GM23248 (cell line): ENCODE measurements at places on chromosomes 4 and X. TPM values are rescaled to one million over a fixed set of nuclear protein-coding genes. Genes with fewer than 3 reads are reported as not detected.

The LINC00632 gene
- polyA plus RNA-seq, result 36.7 and 40.7 TPM in 2 replicates

The UBE2A gene
- polyA plus RNA-seq, result 147 and 150 TPM in 2 replicates

The FGFRL1 gene
- 10.8 and 11.1 TPM in 2 replicates for polyA plus RNA-seq

The STBD1 gene
- polyA plus RNA-seq, result 9.2 and 10.3 TPM in 2 replicates

The FGF16 gene
- not detected in 2 replicates for polyA plus RNA-seq

The GLRB gene
- polyA plus RNA-seq, result 7.6 and 8.5 TPM in 2 replicates

The GAGE12E gene
- polyA plus RNA-seq, result not detected in 2 replicates

The PLXNB3 gene
- 7.1 and 8.8 TPM in 2 replicates for polyA plus RNA-seq

- peak; percentile 45 for DNase-seq
Measured at GRCh38 chrX:51332188-51332942, at the start of gene NUDT10. Gene NUDT10, plus strand, starts transcription at chrX:51332822. Its CDS starts 144 bp downstream, at chrX:51332966.

GRCh38 chr4:78560296-78560963 is 8.9 kb downstream of the ANXA3 start:
- peak; percentile 61 for DNase-seq

DNA sequence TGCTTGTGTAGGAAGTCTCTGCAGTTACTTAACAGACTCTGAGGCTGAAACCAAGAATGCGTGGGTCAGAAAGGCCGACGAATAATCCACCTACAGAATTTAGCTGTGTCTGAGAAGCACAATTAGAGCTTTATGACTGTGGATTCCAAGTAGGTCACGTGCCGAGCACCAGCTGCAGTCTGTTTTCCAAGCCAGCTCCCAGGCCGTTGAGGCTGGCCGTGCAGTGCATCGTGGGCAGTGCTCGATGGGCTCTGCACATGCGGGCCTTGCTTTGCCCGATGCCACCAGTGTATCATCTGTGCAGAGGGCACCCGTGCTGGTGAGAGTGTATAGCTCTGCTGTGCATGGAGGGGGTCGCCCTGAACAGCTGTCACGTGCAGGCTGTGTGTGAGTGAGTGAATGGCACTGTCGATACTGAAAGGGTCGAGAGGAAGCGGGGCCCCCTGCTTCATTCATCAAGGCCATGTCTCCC is 67.5 kb upstream of the CLDN34 start:
- DNase-seq, result peak; percentile 74

- peak; percentile 34 for DNase-seq
Measured at GRCh38 chrX:63350465-63350877, 661 bp downstream of the SPIN4 start.

DNA sequence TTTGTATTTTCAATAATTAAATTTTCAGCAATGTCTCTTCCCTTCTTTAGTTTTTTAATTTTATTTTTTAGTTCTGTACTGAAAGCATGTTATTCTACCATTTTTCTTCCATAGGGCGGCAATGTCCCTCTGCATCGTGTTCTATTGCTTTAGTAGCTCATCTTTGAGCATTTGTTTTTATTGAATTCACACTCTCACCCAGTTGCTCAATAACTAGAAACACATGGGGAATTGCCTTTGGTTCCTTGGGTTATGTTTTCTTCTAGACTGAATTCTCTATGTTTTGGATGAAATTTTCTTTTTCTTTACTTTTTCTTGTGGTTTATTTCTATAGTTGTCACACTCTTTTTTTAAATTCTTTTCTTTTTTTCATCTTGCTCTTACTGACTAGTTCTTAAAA is 233.8 kb upstream of the LDB2 start:
- peak; percentile 11 for DNase-seq

DNA sequence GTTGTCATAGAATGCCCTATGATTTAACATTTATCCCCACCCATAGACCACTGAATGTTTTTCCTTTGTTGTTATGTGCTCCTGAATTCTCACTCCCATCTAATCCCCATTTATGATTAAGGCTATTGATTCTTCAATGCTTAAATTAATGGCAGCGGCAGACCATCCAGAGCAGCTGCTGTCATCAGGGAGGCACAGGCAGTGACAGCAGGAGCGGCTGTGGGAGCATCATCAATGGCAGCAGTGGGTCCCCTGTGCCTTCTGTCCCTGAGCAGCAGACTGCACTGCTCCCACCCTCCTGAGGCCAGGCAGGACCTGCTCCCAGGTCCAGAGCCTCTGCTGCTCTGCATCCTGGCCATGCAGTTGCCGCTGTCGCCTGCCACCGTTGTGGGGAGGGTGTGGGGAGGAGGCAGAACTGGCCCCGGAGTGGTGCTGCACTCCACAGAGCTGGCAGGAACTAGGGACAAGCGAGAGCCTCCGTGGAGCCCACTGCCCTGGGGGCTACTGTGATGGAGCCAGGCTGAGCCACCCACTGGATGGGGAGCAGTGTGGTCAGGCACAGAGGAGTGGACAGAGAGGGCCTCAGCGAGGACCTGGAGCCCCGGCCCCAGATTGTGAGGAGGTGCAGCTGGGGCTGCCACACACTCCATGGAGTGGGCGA is 29.0 kb downstream of the NAA11 start:
- DNase-seq, result no peak

DNA sequence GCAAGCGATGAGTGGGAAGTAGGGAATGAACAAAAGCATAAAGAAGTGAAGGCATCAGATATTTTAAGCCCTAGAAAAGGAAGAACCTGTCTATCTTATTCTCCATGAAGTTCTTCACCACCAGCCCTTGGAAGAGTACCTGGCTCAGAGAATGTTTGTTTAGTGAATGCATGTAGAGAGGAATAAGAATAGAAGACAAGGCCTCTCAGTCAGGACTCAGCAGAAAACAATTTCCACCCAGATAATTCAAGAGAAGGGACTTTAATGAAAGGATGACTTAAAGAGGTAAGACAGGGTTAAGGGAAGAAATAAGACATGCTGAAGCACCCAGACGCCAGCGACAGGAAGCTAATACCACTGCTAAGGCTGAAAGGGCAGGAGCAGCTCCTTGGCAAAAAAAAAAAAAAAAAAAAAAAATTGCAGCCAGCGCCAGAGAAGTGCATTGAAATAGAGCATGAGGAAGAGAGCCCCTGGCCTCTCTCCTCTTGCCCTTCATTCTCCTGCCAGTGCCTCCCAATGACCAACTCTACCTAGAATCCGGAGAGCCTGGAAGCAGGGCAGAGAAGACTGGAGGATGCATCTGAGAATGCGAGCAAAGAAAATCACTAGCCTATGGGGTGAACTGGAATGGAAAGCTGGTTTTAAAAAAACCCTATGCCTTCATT is 47.2 kb upstream of the RASGEF1B start:
- no peak for DNase-seq

DNA sequence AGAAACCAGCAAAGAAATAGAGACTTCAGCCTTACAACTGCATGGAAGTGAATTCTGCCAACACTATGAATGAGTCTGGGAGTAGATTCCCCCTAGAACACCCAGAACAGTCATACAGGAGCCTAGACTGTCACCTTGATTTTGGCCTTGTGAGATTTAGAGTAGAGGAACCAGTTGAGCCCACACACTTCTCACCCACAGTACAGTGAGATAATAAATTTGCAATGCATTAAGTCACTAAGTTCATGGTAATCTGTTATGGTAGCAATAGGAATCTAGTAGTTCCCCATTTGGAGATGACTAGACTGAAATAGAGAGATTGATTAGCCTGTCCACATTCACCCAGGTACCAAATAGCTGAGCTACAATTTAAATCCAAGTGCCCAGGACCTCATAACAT is 59.0 kb downstream of the FAM13A start:
- no peak for DNase-seq

DNA sequence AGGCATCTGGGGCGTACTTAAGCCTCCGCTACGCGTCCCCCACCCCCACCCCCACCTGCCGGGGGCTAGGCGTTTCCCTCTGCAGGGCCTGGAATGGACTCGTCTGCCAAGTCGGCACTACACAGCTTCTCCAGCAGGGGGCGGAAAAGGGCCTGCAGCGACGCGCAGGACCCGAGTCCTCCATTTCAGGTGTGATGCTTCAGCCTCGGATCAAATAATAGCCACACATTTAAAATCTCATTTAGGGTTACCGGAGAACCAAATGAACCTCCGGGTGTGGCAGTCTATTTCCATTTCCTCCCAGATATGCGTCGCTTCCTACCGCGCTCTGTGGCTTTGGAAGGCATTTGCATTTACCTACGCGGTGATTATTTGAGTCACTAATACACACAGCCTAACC is 2.9 kb downstream of the PAK3 start:
- peak; percentile 1 for DNase-seq

GRCh38 chrX:105191878-105192277 is 28.6 kb downstream of the TEX13A start:
- DNase-seq, result peak; percentile 18

- no peak for DNase-seq
Measured at GRCh38 chrX:94576367-94577004, 902.5 kb downstream of the FAM133A start.

- DNase-seq, result no peak
Measured at GRCh38 chr4:184529283-184529682, 54.9 kb upstream of the IRF2 start.

GRCh38 chr4:4658052-4658451 is 116.2 kb upstream of the STX18 start:
- DNase-seq, result no peak

GRCh38 chrX:17986977-17987376 is 125.9 kb upstream of the RAI2 start:
- DNase-seq, result no peak

DNA sequence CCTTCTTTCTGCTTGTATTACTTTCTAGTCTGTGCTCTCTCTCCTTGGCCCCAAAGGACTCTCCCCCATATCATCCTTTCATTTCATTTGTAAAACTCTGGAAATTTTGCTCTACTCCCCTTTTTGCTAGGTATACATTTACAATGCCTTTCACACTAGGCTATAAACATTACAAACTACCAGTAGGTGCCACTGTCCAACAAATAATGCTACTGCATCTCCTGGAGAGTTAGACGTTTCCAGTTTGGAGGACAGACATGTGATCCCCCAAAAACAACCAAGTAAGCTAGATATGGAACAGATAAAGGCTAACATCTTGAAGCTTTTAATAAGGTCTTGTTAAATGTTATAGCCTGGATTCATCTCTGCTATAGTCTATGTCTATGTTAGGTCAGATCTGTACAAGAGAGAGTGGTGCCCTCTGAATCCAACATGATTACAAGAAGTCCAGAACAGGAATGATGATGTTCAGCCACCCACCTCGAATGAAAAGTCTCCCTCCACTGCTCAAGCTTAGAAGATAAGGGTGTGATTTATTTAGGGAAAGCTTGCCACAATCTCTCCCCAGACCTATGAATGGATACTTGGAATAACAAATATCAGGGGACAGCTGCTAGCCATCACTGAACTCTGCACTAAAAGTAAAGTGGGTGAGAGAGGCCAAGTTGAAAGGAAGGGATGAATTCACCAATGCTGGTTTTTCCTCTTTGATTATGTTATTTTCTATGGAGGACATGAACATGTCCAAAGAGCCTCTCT is 14.3 kb downstream of the CBR4 start:
- peak; percentile 30 for DNase-seq

- DNase-seq, result peak; percentile 69
Measured at GRCh38 chr4:79467246-79467932, 59.4 kb upstream of the GK2 start.
